Foreskin keratinocyte (primary cell): ENCODE measurements at places on chromosomes 12 and 14.

GRCh38 chr14:25086821-25087396 lies 37.0 kb upstream of the STXBP6 start:
- no peak for DNase-seq

GRCh38 chr12:104551313-104551931 lies 94.7 kb downstream of the CHST11 start:
- no peak for DNase-seq

DNA sequence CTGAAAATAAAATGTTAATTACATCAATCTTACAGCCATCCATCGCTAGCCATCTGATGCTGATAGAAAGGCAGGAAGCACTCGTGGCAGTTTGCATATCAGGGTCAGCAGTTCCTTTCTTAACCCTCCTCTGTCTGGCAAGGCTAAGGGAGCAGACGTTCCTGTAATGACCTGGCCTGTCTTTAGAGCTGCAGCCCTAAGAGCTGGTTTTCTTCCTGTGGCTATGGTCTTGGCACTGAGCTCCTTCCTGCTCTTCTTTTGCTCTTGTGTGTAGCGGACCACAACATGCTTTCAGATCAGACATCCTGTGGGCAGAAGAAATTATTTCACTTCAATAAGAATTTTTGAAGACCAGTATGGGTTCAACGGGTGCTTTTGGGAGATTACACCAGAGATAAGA lies 170.4 kb downstream of the DAD1 start:
- no peak for DNase-seq

- DNase-seq: no peak
Measured at GRCh38 chr12:31456562-31456961, 130.6 kb upstream of the SINHCAF start.

GRCh38 chr12:127162307-127162706 lies 1104.7 kb upstream of the TMEM132C start:
- DNase-seq: no peak

DNA sequence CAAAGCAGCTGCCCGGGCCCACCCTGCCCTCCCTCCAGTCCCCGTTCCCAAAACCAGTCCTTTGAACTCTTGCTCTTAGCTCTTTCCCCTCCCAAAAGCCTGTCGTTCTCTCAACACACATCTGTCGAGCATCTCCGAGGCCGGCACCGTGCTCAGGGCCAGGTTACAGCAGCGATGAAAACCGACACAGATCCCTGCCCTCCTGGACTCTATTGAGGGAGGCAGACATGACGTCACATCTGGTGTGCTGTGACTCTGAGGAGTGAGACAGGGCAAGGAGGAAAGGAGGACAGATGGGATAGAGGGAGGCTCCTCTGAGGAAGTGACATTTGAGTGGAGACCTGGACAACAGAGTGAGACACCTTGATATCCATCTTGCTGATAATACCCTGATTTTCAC lies 34.6 kb upstream of the PWP1 start:
- DNase-seq: no peak

- peak; percentile 35 for DNase-seq
Measured at GRCh38 chr12:65152012-65152411, 17.4 kb upstream of the LEMD3 start.

DNA sequence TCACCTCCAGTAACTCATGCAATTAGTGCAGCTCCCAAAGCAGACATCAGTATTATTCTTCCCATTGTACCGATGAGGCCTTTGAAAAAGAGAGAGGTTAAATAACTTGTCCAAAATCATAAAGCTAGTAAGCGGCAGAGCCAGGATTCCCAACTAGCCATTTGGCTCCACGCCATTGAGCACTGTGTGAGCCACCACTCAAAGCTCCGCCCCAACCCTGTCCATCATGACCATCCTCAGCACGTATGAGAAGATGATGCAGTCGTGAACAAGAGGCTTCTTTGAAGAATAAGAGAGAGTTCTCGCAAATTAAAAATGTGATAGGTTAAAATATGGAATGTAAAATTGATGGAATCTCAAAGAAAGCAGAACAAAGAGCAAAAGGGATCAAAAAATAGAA lies 14.6 kb downstream of the CLMN start:
- DNase-seq: no peak

DNA sequence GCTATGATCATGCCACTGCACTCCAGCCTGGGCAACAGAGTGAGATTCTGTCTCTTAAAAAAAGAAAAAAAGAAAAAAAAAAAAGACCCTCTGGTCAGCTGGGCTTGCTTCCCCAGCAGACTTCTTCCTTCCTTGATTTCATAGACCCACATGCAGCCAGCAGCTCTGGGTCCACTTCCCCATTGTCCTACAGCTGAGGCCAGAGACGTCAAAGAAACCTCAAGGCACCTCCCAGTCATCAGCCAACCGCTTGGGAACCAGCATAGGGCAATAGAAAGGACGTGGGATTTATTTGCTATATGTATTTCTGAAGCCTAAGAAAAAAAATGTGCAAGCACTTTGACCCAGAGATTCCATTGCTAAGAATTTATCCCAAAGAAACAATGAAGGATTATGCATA lies 35.4 kb upstream of the SPPL3 start:
- DNase-seq: no peak

DNA sequence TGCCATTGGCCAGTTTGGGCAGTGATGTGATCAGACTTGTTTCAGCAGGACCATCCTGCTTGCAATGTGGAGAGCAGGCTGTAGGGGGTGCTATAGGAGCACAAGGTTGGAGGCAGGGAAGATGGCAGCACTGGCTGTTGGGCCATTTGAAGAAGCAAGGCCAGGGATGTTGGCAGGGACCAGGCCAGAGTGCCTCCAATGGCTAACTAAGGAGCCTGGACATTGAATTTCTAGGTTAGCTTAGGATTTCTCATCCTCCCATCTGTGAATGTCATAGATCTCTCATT lies 23.5 kb downstream of the FGF23 start:
- peak; percentile 22 for DNase-seq

- no peak for DNase-seq
Measured at GRCh38 chr12:19760611-19761010, 321.3 kb downstream of the AEBP2 start.

DNA sequence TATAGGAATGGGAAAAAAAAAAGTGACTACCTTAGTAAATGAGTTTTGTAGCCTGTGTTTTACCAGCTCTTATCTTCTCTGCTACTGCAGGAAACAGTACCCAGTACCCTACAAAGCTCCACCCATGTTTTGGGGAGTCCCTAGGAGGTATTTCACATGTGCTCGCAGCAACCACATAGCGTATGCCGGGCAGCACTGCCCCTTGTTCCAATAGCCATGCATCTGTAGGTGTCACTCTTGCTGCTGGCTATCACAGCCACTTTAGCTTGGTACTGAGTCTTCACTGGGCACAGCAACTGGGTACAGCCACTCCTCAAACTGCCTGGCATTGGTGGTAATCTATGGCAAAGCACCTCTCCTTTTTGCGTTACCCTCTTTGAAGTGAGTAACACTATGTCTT lies 2.0 kb upstream of the MDM1 start:
- DNase-seq: no peak

DNA sequence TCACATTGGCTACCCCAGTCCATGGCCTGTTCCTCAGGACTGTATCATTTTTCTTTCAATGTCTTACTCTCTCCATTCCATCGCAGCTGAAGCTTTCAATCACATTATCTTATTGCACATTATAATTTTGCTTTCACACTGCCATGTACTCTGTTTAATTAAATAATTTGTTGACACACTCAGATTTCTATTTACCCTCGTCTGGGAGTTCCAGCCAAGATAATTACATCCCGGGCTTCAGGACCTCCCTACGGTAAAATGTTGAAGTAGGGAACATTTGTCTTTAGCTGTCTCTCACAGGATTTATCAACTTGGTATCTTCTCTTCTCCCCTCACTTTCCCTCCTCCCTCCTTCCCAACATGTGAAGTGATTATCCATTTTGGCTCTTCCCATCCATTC lies 177.2 kb upstream of the RASSF8 start:
- no peak for DNase-seq

- no peak for DNase-seq
Measured at GRCh38 chr14:34775922-34776321, 61.5 kb upstream of the CFL2 start.

DNA sequence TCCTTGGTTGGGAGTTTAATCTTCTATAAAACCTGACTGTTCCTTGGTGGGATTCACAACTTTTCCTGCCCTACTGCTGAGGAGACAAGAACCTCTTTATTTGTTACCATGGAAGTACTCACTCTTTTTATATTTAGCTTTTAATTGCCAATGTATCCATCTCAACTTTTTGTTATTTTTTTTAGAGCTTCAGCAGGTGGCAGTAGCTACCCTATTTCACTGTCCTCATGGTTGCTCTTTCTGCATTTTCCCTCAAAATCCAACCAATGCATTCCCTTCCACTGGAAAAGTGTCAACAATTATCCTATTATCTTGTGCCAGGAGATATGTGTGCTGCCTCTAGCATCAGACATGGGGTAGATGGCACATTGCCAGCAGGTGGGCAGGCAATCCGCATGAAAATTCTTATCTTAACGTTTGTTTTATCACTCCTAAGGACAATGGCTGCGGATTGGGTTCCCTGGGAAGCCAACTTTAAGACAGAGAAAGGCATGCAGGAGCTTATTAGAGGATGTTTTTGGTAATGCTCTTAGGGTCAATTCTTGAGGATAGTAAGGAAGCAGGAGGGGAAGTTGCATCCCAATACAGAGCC lies 406.4 kb downstream of the SNAPC1 start:
- DNase-seq: no peak

DNA sequence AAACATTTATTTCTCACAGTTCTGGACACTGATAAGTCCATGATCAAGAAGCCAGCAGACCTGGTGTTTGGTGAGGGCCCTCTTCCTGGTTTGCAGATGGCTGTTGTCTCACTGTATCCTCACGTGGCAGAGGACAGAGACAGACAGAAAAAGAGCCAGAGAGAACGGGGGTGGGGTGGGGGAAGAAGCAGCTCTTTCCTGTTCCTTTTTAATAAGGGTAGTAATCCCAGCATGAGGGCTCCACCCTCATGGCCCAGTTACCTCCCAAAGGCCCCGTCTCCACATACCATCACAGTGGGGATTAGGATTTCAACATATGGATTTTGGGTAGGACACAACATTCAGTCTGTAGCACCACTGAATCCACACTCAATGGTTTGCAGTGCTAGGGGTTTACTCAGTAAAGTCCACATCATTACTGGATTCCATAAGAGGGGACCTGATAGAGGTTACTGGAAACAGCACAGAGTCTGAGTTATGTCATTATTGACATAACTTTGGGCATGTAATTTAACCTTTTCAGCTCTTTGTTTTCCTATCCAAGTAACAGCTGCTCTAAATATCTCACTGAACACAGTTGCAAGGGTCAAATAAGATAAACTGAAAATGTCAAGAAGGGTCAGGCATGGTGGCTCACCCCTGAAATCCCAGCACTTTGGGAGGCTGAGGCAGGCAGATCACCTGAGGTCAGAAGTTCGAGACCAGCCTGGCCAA lies 53.2 kb downstream of the RPAP3 start:
- DNase-seq: no peak

- DNase-seq: no peak
Measured at GRCh38 chr14:94676495-94677185, 64.4 kb downstream of the SERPINA3 start.

- no peak for DNase-seq
Measured at GRCh38 chr12:104994336-104994735, 8.2 kb downstream of the NOPCHAP1 start.

GRCh38 chr12:108518101-108518715 lies 3.1 kb downstream of the FICD start:
- DNase-seq: no peak

- no peak for DNase-seq
Measured at GRCh38 chr12:123453165-123453564, 4.8 kb upstream of the SNRNP35 start.

GRCh38 chr12:71759941-71760340 lies 5.3 kb downstream of the RAB21 start:
- DNase-seq: no peak

DNA sequence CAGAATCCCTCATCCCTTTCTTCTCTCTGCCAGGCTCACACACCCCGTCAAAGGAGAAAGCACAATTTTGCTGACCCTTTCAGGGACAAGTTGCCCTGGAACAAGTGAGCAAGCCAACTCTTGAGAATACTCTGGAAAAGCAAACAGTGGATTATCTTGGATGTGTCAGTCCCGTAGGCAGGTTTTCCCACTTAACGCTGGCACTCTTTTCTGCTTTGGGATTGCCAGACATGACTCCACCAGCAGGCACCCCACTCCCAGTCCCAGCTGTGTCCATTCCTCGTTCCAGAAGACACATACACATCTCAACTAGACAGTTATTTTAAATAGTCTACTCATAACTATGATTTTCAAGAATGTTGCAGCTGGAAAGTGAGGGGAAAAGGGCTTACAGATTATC lies 145.5 kb upstream of the CDKN3 start:
- no peak for DNase-seq

DNA sequence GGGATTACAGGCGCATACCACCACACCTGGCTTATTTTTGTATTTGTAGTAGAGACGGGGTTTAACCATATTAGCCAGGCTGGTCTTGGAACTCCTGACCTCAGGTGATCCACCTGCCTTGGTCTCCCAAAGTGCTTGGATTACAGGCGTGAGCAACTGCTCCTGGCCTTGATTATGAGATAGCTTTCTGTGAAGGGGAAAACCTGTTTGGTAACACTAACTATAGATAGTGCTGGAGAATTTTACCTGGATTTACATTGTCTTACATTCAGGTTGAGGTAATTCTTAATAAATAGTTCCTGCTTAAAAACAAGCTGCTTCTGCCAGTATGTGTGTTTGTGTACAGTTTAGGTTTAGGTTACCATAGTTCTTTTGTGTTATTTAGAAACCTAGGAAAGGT lies 77.1 kb downstream of the MON2 start:
- no peak for DNase-seq

GRCh38 chr14:81589381-81590065 lies 55.9 kb upstream of the SEL1L start:
- DNase-seq: no peak

DNA sequence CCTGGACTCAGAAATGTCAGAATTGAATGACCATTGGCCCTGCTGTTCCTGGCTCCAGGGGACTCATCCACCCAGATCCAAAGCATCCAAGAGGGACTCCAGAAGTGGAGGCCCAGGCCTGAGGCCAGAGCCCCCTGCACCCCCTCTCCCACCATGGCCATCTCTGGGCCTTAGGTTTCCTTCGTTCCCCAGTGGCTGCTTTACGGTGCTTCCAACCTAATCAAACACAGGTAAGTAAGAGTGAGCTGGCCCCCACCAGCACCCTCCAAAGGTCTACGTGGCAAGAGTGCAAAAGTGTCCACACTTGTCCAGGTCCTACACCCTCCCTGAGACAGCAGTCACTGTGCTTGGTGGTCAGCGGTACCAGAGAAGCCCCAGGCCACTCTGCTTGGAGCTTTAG lies 139.0 kb downstream of the DPF3 start:
- DNase-seq: no peak

GRCh38 chr12:73629893-73630831 lies 907.5 kb upstream of the ATXN7L3B start:
- DNase-seq: no peak

- no peak for DNase-seq
Measured at GRCh38 chr14:46964378-46964777, 312.8 kb upstream of the RPL10L start.
